ENCODE measurements at places on chromosomes 2 and 18. TPM values are rescaled to one million over a fixed set of nuclear protein-coding genes. Genes with fewer than 3 reads are reported as not detected.

DNA sequence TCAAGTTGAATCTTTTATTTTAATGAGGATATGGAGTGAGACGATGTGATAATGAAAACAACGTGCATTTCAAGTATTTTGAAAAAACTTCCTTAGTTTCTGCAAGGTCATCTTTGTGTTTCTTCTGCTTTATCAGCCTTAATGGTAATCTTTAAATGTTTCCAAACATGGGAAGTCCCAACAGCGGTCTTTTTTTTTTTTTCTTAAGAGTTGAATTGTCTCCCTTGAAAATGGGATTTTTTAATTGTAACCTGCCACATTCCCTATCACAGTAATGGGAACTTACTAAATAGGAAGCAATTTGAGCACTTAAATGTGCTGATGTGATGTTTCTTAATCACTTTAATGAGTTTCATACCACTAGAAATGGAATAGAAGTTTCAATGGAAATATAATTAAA lies 45.8 kb downstream of the ATIC start:
- no peak for DNase-seq

DNA sequence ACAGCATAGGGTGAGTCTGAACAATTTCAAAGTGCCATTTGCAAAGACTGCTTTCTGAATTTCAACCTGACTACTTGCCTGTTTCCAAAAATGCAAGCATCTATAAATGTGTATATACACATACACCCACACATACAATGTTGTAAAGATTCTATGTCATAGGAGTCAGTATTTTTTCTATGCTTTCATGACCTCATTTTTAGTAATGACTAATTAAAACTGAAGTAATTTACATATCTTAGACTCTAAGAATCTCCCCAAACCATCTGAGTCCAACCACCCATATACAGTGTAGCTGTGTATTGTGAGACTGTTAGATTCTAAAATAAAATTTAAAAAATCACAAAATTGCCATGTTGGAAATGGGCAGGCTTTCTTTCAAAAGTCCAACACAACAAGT lies 162.0 kb upstream of the STK17B start:
- no peak for DNase-seq

GRCh38 chr18:5413447-5413846 lies 117.9 kb upstream of the ZBTB14 start:
- DNase-seq, result no peak

Gene G6PC2
- not detected for total RNA-seq

Gene ST8SIA5
- under 0.01 TPM for total RNA-seq

GRCh38 chr18:36849288-36850006 lies 20.5 kb downstream of the KIAA1328 start:
- no peak for DNase-seq

- DNase-seq, result no peak
Observed at GRCh38 chr2:216214768-216215167, 105.6 kb downstream of the XRCC5 start.

Gene AQP4
- not detected for total RNA-seq

- DNase-seq, result no peak
Observed at GRCh38 chr2:135965756-135966155, 19.7 kb downstream of the DARS1 start.

DNA sequence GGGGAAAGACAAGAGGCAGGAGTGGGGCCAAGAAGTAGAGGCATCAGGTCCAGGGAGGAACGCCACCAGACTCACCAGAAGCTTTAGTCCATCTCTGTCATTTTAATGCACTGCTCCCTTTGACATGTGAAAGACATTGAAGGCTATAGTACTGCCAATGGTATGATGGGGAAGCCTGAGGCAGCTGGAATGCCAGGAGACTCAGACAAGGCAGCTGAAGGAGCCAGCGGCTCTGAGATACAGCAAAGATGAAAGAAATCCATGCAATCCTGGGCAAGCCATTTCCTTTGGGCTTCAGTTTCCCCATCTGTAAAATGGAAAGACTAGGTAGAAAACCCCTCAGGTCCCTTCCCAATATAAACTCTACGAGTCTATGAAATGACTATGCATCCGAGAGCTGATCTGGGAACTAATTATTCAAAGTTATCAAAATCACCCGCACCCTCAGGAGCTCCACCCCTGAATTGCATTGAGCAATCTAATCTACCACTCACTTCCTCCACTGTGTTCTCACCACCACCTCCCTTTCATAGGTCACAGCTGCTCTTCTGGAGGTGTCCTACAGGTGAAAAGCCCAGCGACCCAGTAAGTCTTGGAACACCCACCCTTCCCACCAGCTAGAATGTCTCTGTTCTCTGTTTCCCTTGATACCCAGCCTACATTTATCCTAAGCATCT lies 3.1 kb downstream of the CXCR2 start:
- no peak for DNase-seq

GRCh38 chr2:137980459-137980858 lies 16.2 kb downstream of the HNMT start:
- DNase-seq, result no peak

DNA sequence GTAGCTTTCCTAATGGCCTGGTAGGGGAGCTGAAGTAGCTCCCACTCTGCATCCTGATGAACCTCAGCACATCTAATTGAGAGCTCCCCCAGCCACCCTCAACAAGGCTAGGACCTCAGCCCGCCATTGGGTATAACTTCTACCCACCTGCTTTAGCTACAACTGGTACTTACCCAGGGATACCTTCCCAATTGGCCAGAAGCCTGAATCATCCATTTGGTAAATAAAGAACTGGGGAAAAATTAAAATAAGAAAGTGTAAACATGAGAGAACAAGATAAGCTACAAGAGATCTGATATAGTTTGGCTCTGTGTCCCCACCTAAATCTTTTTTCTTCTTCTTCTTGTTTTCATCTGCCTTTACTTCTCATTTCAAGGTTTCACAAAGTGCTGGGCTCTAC lies 372.0 kb downstream of the CMPK2 start:
- DNase-seq, result no peak

DNA sequence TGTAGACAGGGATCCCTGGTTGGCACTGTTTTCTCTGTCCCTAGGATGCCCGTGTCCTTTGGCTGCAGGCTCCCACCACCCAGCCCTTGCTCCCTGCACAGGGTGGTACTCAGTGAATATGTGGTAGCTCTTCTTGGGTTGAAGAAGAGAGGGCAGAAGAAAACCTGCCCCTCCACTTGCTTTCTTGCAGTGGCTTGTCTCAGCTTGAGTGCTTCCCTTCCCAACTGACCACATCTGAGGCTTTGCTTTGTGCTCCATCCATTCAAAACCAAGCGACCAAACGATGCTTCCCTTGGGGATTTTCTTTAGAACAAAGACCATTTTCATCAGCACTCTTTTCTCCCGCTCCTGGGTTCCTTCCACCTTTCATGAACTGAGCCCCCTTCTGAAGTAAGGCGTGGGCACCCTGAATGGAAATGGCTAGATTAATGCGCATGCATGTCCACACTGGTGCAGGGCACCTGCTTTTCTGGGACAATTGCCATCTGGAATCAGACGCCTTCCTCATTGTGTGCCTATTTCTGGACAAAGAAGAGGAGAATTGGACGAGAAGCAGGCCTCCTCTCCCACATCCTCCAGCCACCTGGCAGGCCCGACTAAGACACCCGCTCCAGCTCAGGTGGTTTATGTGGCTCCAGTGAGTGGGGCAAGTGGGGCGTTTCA lies 59.1 kb downstream of the ARL4C start:
- no peak for DNase-seq

- no peak for DNase-seq
Observed at GRCh38 chr2:58939388-58939787, 698.3 kb upstream of the FANCL start.

DNA sequence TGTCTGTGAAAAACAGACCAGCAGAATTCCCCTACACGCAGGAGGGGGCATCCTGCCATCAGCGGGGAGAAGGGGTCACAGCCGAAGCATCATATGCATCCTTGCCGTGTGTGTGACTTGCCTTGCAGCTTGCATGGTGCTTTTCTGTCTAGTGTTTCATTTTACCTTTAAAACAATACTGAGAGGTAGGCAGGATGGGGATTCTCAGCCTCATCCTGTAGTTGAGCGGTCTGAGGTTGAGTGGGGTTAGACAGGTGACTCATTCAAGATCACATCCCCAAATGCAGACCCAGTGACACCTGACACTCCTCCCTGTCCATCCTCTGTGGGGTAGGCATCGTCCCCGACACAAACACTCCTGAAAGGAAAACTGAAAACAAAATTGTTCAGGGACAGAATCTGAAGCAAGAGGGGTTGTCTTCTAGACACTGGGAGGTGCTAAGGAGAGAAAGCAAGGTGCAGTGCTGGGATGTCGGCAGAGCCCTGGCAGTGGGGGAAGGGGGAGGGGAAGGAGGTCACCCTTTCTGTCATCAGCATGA lies 7.9 kb downstream of the ARL4C start:
- DNase-seq, result no peak

DNA sequence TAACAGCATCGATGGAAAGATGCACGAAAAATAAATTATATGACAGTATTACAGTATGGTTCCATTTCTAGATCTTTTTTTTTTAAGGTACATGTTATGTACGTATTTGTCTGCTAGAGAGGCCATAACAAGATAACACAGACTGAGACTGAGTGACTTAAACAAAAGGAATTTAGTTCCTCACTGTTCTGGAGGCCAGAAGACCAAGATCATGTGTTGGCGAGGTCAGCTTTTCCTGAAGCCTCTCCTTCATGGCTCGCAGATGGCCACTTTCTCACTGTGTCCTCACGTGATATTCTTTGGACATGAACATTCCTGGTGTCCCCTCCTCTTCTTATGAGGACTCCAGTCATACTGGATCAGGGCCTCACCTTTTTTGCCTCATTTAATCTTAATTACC lies 177.4 kb downstream of the CAPN13 start:
- no peak for DNase-seq

DNA sequence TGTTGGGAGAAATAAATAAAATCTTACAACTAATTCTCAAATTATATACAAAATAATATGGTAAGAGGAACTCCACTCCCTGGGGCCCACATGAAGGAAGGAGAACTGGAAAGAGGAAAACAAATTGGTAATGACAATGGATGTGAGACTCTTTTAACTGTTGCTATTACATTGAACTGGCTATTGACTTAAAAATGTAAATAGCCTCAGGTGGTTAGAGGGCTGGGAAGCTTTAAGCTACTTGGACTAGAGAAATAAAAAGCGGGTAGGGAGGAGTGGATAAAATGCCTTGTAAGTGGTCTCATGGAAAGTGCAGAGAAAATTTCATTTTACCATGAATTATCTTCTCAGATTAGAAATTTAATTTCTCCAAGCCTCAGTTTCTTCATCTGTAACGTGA lies 64.1 kb downstream of the KCNJ3 start:
- no peak for DNase-seq

DNA sequence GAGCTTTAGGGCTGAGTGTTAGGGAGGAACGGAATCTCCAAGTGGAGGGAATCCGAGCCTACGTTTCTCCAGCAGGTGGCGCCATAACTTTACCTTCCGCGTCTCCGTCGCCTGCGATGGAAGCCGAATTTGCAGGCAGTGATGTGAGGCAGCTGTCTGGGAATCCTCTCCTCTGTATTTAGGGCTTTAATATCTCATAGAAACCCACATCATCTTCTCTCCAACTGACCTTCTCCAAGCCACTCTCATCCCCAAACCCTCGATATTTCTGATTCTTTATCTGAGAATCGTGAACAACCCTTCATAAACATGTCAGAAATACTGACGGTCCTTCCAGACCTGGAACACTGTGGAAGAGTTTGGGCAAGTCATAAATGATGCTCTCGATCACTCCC lies 27.5 kb downstream of the SIX2 start:
- DNase-seq, result peak; percentile 49

GRCh38 chr2:46656640-46657039 lies 177.3 kb downstream of the TMEM247 start:
- DNase-seq, result no peak

GRCh38 chr2:205695460-205695991 lies 13.2 kb downstream of the NRP2 start:
- DNase-seq, result no peak

DNA sequence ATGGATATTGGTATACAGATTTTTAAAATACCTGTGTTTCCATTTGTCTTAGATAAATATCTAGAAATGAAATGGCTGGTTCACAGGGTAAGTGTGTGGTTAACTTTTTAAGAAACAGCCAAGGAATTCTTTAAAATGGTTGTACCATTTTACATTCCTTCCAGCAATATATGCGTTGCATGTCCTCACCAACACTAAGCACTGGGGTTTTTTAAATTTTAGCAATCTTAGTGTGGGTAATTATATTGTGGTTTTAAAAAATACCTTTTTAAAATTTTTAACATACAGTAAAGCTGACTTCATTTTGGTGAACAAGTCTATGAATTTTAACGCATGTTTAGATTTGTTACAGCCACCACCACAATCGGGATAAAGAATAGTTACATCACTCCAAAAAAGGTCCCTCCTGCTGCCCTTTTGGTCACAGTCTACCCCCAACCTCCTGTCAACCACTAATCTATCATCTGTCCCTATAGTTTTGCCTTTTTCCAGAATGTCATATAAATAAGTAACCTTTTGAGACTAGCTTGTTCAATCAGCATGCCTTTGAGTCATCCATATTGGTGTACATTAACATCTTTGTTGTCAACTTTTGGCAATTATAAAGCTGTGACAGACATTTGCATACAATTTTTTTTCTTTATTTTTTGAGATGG lies 128.1 kb upstream of the MSTN start:
- DNase-seq, result no peak

GRCh38 chr18:47953471-47953931 lies 23.0 kb upstream of the SMAD2 start:
- no peak for DNase-seq

GRCh38 chr2:3563521-3563976 lies 5.4 kb upstream of the RNASEH1 start:
- no peak for DNase-seq

DNA sequence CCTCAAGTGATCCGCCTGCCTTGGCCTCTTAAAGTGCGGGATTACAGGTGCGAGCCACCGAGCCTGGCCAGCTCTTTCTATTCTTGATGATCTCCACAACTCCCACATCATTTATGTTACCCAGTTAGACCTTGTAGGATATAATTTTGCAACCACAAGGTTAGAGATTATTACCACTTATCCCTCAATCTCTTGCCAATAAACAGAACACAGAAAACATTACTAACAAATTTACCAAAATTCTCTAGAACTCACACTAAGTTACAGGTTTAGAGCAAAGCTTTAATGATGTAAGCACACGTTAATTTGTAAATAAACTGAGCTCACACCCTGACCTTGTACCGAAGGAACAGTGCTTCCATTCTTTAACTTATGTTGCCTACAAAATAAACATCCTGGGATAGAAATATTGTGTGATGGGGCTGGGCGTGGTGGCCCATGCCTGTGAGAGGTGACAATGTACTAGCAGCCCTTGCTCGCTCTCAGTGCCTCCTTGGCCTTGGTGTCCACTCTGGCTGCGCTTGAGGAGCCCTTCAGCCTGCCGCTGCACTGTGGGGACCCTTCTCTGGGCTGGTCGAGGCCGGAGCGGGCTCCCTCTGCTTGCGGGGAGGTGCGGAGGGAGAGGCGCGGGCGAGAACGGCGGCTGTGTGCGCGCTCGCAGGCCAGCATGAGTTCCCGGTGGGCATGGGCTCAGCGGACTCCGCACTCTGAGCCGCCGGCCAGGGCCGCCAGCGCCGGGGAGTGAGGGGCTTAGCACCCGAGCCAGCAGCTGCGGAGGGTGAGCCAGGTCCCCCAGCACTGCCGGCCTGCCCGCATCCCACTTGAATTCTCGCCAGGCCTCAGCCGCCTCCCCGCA lies 42.1 kb upstream of the ITSN2 start:
- no peak for DNase-seq

Measured in dermis microvascular lymphatic vessel endothelial cell (primary cell).